T-cell (primary cell): ENCODE measurements at places on chromosomes 11 and 22.
A peak's percentile ranks its signal among the peaks of the same experiment; 100 is the strongest.

GRCh38 chr11:115929618-115930129 is 425.5 kb upstream of the CADM1 start:
- no peak for DNase-seq

DNA sequence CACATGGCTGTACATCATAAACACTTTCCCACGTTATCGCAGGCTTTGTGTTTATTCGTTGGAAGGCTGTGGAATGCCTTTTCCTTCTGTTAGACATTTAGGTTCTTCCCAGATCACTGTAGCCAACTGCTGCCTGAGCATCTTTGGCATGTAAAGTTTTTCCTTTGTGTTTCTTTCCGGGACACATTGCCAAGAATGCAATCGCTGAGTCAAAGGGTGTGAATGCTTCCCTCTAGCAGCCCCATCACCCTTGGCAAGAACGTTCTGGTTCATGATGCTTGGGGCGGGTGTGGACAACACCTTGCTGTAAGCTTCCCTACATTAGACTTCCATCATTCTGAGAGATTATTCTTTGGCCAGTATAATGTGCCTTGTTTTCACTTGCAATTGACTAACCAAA is 136.2 kb downstream of the OSBP2 start:
- no peak for DNase-seq

DNA sequence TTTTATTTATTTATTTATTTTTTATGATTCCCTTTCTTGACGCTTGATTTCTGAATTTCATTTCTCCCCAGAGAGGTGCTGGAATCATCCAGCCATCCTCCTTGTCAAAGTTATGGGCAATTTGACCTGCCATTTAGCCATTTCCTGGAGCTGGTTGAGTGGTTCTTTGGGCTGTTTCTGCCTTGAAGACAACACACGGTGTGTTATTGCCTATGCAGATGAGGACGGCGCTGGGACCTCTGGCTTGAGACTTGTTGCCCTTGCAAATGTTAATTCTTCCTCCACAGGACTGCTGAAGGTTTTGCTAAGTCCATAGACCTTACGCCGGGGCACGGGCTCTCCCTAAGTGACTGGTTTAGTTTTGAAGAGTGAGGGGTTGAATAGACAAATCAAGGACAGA is 147.9 kb upstream of the PLET1 start:
- no peak for DNase-seq

DNA sequence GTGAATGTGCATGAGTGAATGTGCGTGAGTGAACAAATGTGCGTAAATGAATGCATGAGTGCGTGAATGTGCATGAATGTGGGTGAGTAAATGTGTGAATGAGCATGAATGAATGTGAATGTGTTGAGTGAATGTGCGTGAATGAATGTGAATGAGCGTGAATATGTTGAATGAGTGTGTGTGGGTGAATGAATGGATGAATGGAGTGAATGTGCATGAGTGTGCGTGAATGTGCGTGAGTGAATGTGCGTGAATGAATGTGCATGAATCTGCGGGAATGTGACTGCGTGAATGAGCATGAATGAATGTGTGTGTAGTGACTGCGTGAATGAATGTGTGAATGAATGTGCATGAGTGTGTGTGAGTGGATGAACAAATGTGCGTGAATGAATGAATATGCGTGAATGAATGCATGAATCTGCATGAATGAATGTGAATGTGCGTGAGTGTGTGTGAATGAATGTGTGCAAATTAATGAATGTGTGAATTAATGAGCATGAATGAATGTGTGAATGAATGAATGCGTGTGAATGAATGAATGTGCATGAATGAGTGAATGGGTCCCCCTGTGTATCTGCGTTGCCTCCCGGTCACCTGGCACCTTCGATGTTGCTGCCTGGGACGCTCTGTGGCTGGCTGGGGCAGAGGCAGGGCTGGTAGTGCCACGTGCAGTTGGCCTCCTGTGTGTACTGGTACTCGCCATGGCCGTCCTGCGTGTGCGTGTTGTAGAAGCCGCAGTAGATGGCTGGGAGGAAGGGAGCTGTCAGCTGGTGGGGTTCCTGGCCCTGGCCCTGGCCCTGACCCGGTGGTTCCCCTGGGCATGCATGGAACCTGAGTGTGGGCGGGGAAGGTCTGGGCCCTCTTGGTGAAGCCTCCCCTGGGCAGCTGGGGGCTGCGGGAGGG is 13.4 kb downstream of the MUC6 start:
- no peak for DNase-seq

DNA sequence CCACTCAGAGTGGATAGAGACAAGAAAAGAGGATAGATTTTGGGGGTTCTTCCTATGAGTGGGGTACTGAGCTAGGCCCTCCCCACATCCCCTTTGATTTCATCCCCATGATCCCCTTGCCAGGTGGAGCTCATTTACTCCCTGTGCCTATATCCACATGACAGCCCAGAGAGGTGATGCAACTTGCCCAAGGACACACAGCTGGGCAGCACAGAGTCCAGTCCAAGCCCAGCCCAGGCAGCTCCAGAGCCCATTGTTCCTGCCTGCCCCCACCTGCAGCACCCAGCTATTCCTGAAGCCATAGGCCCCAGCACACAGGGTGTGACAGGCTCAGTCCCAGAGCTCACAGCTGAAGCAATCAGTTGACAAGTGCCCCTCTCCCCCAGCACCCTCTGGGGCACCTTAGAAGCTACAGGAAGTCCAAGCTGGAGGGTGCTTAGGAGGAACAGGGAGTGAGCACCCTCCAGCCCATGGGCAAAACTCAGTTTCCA is 41.7 kb downstream of the SHISAL1 start:
- no peak for DNase-seq

- DNase-seq: no peak
Observed at GRCh38 chr22:29773233-29773632, 6.1 kb downstream of the UQCR10 start.

DNA sequence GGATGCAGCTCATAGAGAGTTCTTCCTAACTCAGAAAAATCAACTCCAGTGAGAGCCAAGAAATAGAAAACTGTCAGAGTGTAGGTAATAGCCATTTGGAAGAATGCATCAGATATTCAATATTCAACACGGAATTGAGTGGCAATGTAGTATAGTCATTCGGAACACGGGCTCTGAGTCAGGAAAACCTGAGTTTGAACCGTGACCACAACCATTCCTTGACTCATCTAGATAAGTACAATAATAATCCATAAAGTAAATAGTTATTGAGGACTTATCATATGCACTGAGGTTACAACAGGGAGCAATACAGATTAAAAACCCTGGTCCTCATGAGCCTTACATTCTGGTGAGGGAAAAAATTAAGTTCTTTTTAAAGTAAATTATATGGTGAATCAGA is 62.6 kb upstream of the PHF21A start:
- DNase-seq: no peak

- DNase-seq: no peak
Observed at GRCh38 chr22:37752189-37753087, 55.3 kb upstream of the GCAT start.

- DNase-seq: no peak
Observed at GRCh38 chr11:16382638-16383380, 26.5 kb upstream of the SOX6 start.

GRCh38 chr11:134229126-134229790 is 4.8 kb downstream of the VPS26B start:
- DNase-seq: no peak

- peak; percentile 9 for DNase-seq
Observed at GRCh38 chr11:122910775-122911174, 28.2 kb downstream of the JHY start.
